Natural killer cell (primary cell): ENCODE measurements at places on chromosomes 11 and 22. TPM values are rescaled to one million over a fixed set of nuclear protein-coding genes. Genes with fewer than 3 reads are reported as not detected.

DNA sequence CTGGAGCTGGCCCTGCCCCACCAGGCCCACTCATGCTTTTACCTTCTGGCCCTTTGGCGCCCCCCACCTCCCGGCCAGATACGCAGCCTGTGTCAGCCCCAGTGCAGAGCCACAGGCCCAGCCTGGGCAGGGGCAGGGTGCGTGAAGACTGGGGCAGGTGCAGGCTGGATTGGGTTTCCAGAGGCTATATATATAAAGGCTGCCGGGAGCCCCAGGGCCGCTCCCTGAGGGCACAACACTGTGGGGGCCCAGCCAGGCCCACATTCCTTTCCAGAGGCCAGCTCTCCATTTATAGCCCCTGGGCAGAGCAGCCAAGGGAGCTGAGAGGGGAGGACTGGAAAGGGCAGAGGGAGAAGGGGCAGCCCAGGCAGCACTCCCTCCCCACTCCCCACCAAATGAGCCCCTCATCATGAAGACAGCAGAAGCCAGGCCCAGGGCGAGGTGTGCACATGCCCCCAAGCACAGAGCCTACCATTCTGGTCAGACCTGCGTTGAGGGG lies 5.0 kb upstream of the MYOD1 start:
- DNase-seq: no peak

- no peak for DNase-seq
These were observed 121.2 kb downstream of the SPATA19 start for GRCh38 chr11:133724116-133724515.

DNA sequence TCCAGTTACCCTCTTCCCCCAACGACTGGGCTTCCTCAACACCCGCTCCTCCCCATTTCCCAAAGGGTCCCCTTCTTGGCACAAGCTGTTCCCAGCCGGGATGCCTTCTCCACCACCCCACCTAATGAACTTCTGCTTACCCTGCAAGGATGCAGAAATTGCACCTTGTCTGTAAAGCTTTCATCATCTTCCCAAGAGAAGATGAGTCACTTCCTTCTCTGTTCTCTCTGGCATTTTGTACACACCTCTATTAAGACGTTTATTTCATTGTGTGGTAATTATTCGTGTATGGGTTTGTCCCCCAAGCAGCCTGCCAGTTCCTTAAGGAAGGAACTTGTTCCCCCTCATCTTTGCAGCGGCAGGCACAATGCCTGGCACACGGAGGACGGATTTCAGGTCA lies 351.1 kb downstream of the CADM1 start:
- no peak for DNase-seq

DNA sequence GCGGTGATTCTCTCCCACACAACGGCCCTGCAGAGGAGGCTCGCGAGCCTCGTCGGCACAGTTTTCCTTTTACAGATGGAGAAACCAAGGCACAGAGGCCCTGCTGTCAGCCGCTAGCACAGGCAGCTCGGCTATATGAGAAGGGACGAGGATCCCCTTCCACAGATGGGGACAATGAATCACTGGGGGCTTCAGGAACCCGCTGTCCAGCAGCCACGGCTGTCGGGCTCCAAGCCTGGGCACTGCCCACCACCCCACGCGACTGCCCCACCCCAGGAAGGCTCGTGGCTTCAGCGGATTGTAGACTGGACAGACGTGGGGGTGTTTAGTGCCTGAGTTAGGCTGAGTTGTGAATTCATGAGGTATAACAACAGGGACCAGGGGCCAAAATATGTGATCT lies 17.2 kb upstream of the FGF3 start:
- no peak for DNase-seq

MMP12 gene
- total RNA-seq: not detected

DNA sequence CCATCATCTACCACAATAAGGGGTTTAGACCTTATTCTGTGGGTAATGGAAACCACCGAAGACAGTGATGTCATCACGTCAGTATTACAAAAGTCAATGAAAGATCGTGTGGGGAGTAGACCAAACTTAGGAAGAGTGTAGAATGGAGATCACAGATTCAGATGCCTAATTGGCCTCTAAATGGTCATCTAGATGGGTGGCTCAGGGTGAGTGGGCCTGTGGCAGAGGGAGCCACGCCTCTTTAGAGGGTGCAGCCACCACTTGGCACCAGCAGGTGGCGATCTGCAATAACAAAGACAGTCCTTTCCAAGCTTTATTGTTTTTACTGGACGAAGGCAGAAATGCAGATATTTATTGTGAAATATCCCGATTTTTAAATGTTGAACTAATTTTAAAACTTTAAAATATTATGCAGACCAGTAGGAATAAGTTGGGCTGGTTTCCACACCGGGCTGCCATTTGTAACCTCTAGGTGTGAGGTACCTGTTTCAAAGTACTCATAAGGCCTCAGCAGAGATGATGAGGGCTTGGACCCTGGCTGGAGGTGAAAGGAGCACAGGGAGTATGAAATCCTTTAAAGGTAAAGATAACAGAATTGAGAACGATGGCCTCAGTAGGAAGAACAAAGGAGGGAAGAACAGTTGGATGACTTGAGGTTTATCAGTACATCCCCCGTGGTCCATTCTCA lies 222.0 kb downstream of the DBX1 start:
- peak; percentile 27 for DNase-seq

C11orf16 gene
- not detected for total RNA-seq

RASL10A gene
- total RNA-seq: 0.20 TPM

DNA sequence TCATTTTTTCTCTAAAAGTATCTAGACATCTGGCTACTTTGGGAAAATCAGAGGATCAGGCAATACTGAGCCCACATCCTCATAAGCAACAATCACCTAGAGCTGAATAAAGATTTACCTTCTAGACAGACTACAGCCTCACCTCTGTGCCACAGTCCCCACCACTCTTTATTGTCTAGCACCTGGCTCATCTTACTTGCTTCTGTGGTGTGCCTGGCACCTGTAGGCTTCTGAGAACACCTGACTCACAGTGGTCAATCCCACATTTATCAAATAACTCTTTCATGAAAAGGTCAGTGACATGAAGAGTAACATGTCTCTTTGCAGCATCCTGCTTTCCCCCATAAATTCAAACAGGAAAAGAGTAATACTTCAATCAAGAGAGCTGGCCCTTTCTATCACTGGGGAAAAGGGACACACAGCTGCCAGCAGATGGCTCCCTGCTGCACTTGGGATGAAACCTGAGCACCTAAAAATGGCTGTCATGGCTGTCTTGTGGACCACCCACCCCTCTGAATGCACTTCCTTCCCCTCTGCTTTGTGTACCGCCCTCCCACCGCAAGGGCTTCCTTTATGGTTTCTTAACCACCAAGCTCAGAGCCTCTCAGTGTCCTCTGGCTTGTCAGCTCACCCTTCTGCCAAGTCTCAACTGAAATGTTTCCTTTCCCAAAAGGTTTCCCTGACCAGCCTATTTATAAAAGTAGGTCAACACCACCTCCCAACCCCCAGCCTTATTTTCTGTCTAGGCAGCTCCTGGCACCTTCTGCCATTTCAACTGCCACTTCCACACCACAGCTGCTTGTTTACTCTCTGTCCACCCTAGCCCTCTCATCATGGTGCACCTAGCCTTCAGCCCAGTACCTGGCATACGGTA lies 9.3 kb downstream of the TFIP11 start:
- DNase-seq: peak; percentile 84

DNA sequence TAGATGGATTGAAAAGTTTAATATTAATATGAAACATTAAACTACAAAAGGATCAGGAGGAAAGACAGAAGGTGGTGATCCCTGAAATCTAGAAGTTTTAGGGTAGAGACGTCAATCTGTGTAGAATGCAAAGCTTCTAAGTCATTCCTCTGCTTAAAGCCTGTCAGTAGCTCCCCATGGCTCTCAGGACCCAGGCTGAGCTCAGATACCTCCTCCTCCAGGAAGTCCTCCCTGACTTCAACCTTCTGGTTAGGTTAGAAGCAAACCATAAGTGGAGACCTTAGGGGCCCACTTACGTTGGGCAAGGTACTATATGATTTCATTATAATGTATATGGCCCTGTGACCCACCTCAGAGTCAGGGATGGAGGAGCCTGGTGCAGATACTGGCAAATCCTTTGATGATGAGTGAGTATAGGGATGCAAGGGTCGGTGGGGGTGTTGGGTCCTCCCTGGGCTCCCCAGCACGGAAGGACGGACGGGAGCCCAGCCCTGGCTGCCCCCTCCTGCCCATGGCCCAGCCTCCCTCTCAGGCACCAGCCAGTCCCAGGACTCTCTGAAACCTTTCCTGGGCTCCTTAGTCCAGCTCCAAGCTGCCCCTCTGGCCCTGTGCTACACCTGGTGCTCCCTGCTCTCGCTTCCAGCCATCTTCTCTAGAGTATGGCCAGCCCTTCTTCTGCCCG lies 3.2 kb upstream of the PPP6R3 start:
- no peak for DNase-seq

CHRM1 gene
- not detected for total RNA-seq

- DNase-seq: no peak
These were observed 110.9 kb upstream of the BLID start for GRCh38 chr11:122226810-122227379.

CD3G gene
- 52.1 TPM for total RNA-seq

C11orf65 gene
- 0.68 TPM for total RNA-seq

GRCh38 chr22:26998129-26998528 lies 340.7 kb downstream of the MIAT start:
- no peak for DNase-seq

- no peak for DNase-seq
These were observed 2.9 kb downstream of the PLAAT3 start for GRCh38 chr11:63611395-63611747.

- DNase-seq: no peak
These were observed 17.6 kb upstream of the CALCB start for GRCh38 chr11:15055620-15056356.

DNA sequence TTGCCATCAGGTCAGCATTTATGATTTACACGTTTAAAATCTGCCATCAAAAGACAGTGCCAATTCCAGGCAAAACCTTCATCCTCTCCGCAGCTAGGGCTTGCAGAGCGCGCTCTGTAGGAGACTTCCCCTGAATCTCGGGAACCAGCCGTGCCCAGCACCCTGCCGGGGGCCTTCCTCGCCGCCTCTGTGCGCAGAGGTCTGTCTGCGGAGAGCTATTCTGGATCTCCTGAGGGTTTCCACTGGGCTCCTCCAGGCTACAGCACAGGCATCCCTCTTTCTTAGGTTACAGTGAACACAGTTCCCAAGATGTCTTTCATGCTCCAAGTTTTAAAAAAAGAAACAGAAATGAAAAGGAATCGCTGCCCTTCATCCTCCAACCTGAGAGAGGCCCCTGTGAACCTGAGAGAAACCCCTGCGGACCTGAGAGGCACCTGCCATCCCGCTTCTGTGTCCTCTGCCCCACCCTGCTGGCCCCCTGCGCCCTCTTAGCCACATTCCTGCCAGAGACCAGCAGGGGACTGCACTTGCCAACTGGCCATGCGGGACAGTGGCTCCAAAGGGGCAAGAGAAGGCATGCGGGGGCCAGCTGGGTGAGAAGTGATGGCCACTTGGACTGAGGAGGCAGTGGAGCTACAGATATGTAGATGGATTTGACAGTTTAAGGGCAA lies 16.1 kb downstream of the TP53AIP1 start:
- no peak for DNase-seq

GRCh38 chr22:41469218-41469851 lies 418 bp downstream of the ACO2 start:
- no peak for DNase-seq

DNA sequence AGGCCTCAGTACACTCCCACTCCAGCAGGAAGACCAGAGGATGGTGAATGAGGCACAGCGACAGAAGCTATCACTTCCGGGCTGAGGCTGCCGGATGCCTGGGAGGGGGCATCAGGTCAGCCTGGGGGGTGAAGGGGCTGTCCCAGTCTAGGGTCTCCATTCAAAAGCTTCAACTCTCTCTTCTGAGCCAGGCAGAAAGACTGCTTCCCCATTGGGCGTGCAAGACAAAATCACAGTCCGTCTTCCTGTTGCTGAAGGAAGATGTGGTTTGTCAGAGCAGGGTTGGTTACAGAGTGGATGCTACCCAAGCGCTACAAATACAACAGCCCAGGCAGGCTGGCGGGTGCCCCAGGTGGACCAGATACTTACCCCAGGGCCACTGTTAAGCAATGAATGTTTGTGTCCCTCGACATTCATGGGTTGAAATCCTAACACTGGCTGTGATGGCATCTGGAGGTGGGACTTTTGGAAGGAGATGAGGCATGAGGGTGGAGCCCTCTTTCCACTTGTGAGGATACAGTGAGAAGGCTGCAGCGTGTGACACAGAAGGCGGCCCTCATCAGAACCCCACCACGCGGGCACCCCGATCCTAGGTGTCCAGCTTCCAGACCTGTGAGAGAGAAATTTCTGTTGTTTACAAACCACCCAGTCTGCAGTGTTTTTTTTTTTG lies 12.0 kb downstream of the UPK3A start:
- peak; percentile 76 for DNase-seq

SPECC1L gene
- 46.1 TPM for total RNA-seq

- DNase-seq: no peak
These were observed 29.3 kb upstream of the CABP7 start for GRCh38 chr22:29690476-29690875.
